ENCODE measurements at places on chromosomes 3 and 15.

DNA sequence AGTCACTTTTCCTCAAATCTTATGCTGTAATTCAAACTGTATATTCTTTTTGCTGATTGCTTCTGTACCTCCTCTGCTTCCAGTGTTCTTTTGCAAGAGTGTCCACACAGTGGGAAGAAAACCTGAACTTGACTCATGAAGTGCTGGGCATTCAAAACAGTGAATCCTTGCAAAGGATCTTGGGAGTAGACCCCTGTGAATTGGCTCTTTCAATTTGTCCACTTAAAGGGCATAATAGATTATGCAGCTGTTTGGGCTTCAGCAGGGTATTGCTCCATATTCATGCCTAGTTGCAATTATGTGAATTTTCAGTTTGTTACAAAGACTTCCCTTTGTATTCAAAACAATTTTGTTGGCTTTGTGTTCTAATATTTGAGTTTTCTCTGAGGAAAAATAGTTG lies 11.4 kb downstream of the ZFAND6 start:
- no peak for DNase-seq

DNA sequence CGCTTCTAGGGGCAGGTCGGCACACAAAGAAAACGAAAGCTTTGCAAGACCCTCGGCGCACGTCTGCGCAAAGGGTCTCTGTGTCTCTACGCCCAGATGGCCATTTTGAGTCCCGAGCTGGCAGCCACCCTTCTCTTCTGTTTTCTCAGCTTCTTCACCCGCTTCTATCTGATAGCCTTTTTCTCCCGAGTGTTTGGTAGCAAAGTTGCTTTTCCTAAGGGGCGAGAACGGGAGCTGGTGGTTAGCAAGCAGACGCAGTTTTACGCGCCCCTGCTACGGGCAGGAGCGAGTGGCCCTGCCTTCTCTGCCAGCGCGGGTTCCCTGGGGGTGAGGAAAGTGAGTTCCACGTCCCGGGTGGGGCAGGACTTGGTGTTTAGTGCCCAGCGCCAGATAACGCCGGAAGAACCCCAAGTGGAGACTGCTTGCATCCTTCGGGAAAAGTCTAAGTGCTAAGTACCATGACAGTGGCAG lies 2.9 kb upstream of the MKRN2 start:
- no peak for DNase-seq

- no peak for DNase-seq
Observed at GRCh38 chr3:26560081-26560480, 62.5 kb upstream of the LRRC3B start.

DNA sequence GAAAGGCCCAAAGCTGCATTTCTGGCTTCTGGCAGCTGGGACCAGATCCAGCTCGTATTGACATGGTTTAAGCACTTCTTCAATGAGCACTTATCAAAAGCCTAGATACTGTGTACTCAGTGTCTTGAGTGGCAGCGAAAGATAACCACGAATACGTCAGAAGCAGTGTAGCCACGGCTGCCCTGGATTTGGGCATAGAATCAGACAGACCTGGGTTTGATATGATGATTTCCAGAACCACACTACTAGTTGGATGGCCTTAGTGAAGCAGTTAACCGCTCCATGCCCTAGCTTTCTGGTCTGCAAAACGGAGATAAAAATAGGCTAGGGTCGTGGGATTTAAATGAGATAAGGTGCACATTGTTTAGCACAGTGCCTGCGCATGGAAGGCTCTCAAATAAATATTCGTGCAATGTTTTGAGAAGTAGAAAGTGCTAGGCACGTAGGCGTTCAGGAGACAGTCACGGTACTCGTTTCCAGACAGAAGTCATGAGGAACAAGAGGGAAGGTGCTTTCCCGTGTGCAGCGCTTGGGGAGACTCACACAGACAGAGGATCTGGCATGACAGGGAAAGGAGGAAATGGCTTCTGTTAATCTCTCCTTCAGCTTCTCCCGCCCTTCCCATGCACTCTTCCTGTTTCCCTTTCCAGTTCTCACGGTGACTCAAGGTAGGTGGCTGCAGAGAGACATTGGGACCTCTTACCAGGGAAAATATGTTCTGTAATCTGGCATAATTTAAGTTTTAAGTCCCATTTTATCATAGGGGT lies 70.3 kb downstream of the CCNL1 start:
- no peak for DNase-seq

DNA sequence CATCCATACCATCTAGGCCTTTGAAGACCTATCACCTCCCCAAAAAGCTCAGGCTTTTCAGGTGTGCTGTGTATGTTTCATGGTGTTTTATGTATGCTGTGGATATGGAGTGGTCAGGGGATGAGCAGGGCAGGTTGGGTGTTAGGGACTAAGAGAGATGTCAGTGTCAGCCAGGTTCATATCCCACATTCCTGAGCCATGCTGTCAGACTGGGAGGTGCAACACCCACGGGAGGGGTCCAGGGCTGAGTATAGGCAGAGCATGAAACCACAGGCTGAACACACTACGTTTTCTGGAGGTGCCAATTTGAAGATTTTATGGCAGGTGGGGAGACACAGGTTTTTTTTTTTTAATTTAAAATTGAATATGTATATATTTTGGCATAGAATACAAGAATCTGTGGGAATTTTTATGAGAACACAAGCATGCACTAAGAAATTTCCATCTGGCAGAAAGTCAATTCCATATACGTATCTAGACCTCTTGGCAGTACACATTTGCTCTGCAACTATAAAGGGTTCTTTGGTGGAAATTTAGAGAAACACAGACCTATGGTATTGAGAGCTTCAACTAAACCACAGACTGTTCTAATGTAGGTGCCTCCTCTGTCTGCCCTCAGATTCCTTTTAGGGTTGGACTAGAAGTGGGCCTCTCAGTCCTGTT lies 101.9 kb upstream of the RNU6-1 start:
- no peak for DNase-seq

GRCh38 chr15:62241135-62241770 lies 76.2 kb upstream of the C2CD4B start:
- no peak for DNase-seq

- DNase-seq, result no peak
Observed at GRCh38 chr3:27844052-27844675, 122.0 kb upstream of the EOMES start.

DNA sequence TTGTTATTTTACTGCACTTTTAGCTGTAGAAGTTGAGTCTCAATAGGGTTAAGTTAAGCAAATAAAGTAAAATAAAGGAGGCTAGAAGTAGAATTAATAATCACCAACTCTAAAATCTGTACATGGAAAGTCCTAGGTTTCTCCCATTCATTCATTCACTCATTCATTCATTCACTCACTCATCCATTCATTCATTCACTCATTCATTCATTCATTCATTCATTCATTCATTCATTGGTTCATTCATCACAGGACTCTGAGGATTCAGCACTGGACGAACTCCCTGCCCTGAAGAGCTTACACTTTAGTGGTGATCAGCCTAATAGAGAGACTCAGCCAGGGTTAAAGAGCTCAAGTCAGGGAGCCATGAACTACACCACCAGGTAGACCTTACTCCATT lies 4.5 kb upstream of the LSG1 start:
- no peak for DNase-seq

DNA sequence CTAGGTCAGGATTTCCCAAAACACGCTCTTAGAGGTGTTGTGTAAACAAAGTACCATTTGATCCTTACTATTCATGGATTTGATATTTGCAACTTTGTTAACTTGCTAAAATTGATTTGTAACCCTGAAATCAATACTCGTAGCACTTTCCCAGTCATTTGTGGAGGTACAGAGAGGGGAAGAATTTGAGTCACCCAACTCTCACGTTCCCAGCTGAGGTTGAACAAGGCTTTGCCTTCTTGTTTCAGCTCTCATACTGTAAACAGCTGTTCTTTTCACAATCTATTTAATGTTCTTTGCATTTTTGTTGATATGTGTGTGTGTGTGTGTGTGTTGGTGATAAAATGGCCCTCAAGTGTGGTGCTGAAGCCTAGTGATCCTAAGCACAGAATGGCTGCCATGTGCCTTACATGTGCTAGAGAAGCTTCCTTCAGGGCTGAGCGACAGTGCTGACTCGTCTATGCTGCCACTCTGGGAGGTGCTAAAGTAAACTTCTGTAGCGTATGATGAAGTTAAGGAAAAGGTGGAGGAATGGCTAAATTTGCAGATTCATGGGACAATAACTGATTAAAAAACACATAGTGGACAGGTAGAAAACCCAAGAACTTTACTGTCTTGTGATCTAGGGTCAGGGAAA lies 173.2 kb downstream of the APBA2 start:
- no peak for DNase-seq

DNA sequence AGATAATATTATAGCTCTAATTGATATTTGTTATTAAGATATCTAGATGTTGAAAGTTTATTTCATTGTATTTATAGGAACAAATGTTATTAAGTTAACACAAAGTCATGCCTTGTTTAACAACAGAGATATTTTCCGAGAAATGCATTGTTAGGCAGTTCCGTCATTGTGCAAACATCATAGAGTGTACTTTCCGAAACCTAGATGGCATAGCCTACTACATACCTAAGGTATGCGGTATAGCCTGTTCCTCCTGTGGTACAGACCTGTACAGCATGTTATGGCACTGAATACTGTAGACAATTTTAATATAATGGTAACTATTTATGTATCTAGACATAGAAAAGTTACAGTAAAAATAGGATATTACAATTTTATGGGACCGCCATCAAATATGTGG lies 114.3 kb downstream of the NAALADL2 start:
- no peak for DNase-seq

GRCh38 chr3:27633224-27633545 lies 88.9 kb downstream of the EOMES start:
- no peak for DNase-seq

DNA sequence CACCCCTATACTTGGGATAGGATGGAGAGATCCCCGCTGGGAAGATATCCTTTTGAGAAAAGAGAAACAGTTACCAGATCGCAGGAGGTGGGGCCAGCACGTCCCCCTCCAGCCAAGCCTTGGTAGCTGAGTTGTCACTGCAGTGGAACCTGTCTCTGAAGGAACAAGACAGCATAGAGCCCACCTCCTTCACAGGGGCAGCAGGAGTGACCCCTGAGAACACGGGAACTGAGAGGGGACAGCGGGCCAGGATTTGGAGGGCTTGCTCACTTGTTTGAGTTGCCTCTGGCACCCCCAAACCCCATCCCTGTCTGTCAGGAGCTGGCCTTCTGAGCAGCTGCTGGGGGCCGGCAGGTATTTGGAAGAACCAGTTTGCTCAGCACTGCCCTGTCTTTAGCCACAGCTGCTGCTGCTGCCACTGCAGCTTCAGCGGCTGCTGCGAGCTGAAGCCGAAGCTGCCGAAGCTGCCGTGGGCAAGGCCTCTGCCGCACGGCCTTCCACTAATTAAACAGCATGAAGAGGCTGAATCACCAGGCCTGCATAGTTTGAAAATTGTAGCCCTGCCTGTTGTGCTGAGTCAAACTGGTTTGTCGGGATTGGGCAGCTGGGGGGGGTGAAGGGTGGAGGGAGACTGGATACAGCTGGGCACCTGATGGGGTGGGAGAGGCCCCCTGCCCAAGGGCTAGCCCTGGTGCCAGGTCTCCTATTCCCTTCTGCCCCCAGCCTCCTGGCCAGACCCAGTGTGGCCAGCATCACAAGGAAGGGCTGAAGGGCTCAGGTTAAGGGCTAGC lies 4.0 kb downstream of the EPHB3 start:
- DNase-seq, result no peak
